ENCODE measurements at places on chromosomes 11 and 22.

DNA sequence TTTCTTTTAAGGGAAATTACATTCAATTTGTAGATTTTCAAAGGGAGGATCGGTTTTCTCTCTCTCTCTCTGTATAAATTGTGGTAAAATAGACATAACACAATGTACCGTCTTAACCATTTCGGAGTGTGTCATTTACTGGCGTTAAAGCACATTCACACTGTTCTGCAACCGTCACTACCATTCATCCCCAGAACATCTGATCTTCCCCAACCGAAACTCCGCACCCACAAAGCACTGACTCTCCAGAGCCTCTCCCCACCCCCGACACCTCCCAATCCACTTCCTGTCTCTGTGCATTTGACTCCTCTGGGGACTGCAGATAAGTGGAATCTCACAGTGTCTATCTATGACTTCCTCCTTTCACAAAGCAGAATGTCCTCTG lies 15.9 kb upstream of the GRAMD4 start:
- no peak for DNase-seq

DNA sequence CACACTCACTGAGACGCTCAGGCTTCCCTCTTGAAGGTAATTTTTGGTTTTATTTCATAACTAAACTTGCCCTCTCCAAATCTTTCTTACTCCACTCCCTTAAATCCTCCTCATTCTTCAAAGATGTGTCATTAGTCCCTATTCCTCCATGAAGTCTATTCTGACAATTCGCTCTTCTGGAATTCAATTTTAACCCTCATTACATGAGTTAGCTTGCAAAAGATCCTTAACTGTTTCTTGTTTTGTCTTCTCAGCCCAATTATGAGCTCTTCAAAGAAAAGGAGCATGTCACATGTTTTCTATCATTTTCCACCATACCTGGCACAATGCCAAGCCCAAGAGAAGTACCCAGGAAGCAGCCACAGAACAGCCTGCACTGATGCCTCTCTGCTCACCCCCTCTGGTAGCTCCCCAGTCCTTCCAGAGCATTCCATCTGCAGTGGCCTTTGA lies 13.0 kb downstream of the GALNT18 start:
- no peak for DNase-seq

DNA sequence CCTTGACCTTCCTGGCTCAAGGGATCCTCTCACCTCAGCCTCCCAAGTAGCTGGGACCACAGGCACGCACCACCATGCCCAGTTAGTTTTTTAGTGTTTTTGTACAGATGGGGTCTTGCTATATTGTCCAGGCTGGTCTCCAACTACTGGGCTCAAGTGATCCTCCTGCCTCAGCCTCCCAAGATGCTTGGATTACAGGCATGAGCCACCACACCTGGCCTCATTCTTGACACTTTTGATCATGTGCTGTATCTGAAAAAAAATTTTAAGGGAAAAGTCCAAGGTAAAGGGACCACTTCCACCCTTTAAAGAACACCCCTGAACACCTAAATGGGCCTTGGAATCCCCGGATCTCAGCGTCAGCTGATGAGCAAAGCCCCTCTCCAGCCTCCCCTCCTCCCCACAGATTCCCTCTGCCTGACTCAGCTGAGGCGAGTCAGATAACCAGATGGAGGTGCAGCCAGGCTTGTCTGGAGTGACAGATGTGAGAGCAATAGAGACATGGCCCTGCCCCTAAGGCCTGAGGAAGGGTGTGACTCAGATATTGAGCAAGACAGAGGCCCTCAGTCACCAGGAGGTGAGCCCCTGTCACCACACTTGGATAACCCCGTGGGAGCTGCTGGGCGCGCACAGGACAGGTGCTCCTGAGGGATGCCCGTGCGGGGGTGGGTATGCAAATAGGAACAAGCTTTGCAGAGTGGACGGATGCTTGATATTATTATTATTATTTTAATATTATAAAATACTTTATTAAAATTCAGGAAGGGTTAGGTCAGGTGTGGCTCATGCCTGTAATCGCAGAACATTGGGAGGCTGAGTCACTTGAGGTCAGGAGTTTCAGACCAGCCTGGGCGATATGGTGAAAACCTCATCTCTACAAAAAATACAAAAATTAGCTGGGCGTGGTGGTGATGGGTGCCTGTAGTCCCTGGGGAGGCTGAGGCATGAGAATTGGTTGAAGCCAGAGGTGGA lies 5.0 kb upstream of the CCDC88B start:
- no peak for DNase-seq

DNA sequence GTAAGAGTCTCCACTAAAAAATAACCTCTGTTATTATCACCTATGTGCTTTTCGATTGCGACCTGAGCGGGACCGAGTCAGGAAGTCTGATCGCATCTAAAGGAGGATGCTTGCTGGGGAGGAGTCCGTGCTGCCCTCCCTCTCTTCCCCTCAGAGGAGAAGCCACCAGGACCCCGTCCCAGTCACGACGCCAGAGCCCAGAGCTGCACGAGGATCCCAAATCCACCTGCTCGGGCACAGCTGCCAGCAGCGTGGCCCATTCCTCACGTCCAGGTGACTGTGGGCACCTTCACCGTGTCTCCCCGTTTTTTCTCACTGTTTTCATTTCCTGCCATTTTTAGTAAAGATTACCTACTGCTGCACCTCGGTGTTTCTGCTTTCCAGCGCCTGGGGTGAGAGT lies 390.3 kb downstream of the BRD1 start:
- DNase-seq: no peak
